ENCODE measurements at places on chromosomes 5 and 9.

- no peak for DNase-seq
These were observed 191.5 kb downstream of the ROR2 start for GRCh38 chr9:91758491-91758981.

DNA sequence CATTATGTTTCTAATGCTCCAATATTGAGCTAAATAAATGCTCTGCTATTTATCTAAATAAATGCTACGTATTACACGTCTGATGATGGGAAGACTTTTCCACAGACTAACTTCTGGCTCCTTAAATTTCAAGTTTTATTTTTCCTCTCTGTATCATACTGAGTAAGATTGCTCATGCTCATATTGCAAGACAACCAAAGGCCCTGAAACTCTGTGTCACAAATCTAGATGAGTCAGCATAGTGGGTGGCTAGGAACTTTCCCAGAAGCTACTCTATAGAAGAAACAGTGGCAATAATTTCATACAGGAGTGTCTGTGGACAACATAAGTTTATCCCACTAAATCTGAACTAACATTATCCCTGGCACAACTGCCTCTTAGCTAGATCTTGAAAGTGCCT, 53.0 kb upstream of the RFX3 start:
- no peak for DNase-seq

DNA sequence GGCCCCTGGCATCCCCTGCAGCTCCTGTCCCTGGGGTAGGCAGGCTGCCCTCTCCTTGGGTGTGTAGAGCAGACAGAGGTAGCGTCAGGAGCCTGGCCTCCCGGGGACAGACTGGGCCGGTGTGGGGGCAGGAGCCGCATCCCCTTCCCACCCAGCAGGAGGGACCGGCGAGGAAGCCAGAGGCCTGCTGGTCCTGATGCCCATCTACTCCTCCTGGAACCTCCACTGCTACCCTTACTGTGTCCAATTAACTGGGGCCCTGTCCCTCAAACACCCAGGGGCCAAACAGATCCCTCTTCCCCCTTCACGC, 15.6 kb downstream of the RALGDS start:
- DNase-seq = no peak

GRCh38 chr9:97900103-97900737, 22.1 kb downstream of the TRMO start:
- no peak for DNase-seq

DNA sequence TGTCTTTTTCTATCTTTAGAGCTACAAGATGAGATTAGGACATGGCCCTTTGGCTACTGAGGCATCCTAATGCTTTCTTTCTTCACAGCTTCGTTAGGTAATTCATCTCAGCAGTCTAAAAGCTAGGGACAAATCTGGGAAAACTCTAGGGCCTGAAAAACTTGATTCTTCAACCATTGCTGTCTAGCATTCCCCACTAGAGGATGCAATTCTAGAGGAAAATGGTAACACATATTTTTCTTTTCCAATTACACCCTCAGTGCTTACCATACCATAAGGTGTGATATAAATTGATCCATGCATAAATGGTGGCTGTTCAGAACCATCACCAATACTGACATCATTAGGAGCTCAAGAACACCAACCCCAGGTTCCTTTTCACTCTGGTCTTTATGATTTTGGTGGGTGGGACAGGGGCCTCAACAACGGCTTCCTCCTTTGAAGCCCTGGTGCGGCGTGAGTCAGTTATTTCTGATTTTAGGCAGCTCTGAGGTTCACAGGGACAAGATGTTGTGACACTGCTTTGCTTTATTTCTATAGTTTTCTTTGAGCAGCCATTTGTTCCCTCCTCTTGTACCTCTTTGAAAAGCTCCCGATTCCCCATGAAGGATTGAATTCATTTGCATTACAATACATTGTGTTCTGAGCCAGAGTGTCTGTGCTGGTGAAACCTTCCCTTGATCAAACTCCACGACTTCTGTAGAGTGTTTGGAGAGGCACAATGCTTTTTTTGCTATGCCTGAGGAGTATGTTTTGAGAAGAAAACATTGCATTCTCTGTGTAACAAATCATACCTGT, 526.0 kb upstream of the TRPC7 start:
- no peak for DNase-seq

DNA sequence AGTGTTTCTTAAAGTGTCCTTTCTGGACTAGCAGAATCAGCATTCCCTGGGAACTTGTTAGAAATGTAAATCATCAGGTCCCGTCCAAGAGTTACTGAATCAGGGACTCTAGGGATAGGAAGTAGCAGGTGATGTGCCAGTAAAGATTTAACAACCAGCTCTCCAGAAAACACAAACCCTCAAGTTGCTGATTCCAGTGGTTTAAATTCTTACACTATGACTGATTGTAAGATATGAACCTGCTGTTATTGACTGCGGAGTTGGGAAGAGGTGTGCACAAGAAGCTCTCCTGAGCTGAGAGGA, 39.1 kb upstream of the BASP1 start:
- no peak for DNase-seq

DNA sequence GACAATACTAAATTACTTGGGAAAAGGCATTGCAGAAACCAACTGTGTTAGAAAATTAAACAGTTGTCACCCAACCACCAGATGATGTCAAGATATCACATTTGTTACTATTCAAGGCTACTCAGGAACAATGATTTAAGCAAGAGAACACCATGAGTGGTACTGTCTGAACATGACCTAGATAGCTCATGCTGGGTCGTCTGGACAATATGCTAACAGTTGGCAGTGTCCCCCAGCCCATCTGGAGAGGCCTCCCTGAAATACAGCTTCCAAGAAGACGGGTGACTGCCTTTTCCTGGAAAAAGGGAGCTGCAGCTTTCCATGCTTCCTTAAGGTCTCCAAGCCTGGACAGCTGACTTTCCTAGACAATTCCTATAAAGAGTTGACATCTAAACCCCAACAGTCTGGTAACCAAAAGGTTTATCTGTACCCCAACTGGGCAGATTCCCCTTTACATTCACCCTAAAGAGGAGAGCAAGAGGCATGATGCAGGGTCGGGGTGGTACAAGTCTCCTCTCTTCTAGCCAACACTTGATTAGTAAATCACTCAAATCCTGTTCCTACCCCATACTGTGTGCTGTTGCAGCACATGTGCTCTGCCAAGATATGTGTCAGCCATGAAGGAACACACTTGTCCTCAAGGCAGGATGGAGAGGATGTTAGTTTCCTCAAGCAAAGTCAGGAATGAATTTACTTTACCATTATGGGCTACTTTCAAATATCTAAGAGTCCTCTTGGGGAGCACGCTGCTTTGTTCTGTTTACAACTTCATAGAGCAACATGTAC, 433.0 kb downstream of the PDE4D start:
- no peak for DNase-seq

DNA sequence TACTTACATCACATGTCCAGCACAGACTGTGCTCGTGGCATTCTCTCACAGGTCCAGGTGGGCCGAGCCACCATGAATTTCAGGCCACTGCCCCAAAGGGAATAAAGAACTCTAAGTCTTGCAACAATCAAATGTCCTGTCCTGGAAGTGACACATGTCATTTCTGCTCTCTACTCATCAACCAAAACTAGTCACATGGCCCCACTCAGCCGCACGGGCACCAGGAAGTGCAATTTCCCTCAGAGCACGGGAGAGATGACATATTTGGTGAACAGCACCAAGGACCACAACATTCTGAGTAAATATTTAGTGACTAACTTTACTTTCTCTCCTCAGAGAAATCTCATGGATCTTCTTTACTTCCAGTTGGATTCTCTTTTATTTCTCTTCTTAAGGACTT, 131.1 kb upstream of the TUT7 start:
- no peak for DNase-seq

Measured in CD4-positive, alpha-beta T cell treated with Interleukin-4 for 4 hours (primary cell).